Keratinocyte (primary cell): ENCODE measurements at places on chromosomes 12 and 14. TPM values are rescaled to one million over a fixed set of nuclear protein-coding genes. Genes with fewer than 3 reads are reported as not detected.

DNA sequence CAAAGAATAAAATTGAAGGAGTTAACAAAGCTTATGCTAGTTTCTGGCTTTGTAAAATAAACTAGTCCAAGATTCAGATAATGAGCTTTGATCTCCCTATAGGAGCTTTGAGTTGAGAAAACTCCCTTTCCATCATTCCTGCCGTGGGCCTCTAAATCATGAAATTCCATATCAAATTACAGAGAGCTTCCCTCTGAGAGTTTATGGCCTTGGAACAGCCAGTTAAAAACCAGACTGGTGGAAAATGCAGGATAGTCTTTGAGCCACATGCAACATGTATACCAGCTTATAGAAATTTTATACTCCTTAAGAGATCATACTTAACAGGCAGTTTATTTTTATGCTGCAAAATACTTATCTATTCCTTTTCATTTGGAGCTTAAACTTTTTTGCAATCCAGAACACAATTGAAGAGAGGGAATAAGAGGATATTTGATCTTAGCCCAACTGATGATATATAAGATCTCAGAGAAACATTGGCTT is 175.8 kb upstream of the ATP2B1 start:
- no peaks in the 10 kb centered on the region for H3K36me3 ChIP-seq
- no peak for DNase-seq
- H3K27ac ChIP-seq = no peak overlapping the region
- H3K4me3 ChIP-seq = no peak overlapping the region

DNA sequence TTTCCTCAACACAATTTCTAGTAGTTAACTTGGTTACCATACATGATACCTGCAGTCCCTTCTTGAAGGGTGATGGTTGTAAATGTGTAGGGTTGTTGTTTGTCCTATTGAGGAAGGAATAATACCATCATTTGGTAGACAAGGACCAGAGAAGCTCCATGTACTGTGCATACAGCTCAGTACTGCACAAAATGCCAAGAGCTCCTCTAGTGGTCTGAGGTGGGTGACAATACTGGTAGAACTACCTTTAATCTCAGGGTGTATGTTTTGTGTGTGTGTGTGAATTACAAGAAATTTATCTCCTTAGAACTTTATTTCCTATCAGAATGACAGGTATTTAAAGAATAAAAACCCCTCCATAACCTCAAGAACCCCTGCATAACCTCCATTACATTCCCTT is 575.3 kb downstream of the TMTC2 start:
- H3K27me3 ChIP-seq = no peaks in the 10 kb centered on the region
- no peaks in the 10 kb centered on the region for H3K4me1 ChIP-seq
- no peaks in the 10 kb centered on the region for H3K36me3 ChIP-seq

- H3K4me1 ChIP-seq = peaks cover 6% of the 10 kb centered on the region
- peak; percentile 45 for DNase-seq
- peaks cover 1% of the 10 kb centered on the region for H3K36me3 ChIP-seq
- no peak overlapping the region for H3K27ac ChIP-seq
- H3K27me3 ChIP-seq = no peaks in the 10 kb centered on the region
Measured at GRCh38 chr14:55398679-55399078, 13.0 kb downstream of the ATG14 start.

DNA sequence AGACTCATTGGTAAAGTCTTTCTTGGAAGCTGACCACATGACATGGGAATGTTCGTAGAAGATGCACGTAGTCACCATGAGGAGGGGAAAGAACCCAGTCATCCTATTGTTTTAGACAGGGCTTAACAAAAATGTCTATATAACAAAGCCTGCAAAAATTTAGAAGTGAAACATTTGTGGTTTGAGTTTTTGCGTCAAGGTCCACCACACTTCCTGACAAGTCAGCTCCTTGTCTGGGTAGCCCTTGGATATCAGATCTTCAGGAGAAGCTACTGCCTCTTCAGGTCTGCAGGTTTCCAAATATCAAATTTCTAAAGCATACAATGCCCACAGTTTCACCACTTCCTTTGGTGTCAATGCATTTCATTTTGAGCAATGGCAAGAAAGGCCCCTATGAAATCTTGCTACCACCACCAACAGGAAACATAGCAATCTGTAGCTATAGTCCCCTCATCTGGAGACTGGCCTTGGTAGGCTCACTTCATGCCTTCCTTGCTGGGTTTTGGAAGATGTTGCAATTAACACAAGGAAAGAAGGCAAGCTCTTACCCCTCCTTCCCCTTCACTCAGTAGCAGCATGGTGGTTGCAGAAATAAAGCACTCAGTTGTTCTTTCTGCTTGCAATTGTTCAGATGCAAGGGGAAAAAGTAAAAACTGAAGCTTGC is 235.2 kb downstream of the PCNX1 start:
- H3K4me1 ChIP-seq = peaks cover 27% of the 10 kb centered on the region
- DNase-seq = peak; percentile 78
- H3K27ac ChIP-seq = peak overlapping the region; percentile 84

ZBTB42 gene
- 0.50 to 0.73 TPM (median 0.73 TPM) in 3 replicates for polyA plus RNA-seq
